GM18507 (cell line): ENCODE measurements at places on chromosomes 11 and 22.

- no peak for DNase-seq
These were observed at the start of gene PATE3 for GRCh38 chr11:125787827-125788226. Gene PATE3, plus strand, starts transcription at chr11:125788127. Its CDS starts 25 bp downstream, at chr11:125788152.

DNA sequence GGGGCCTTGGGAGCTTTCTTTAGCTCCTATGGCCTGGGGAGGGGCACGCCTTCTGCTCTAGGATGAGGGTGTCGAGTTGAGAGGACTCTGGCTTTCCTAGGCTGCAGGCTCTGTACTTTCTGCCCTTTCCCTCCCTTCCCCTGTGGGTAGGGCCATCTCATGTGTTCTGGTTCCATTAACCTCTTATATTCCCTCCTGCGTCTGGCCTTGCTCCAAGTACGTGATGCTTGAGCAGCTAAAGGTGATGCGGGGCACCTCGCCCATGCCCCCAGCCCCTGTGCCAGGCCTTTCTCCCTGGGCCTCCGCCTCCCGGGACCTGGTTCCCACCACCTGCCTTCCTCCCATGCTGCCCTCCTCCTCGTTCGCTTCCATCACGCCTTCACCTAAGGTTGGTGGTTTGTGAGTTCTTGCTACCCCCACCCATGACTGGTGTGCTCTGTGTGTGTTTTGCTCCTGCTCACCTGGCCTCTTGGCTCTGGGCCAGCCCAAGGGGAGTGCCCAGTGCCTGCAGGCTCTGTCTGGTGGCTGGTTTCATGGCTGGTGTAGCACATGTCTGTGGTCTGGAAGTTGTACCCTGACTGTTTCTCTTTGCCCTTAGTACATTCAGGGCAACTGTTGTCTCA lies 34.1 kb downstream of the PHLDB1 start:
- DNase-seq: no peak

DNA sequence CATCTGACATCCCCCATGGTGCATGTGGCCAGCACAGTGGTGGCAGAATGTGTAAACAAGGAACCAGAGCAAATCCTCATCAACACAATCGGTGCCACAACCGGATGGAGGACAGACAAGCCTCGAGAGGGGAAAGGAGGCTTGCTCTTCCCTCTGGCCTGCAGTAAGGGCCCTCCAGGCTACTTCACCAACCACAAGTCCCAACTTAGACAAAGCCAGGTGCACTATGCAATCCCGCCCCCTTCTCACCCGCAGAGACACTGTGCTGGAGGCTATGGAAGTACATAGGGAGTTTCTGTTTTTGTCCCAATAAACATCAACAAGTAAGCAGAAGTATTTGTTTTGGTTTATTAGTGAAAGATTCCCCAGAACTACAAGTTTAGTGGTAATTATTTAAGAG lies 54.3 kb downstream of the SPATA19 start:
- DNase-seq: no peak

- no peak for DNase-seq
These were observed 369.6 kb upstream of the CADM1 start for GRCh38 chr11:115873813-115874212.

GRCh38 chr11:111225881-111226280 lies 19.6 kb upstream of the POU2AF2 start:
- DNase-seq: no peak

DNA sequence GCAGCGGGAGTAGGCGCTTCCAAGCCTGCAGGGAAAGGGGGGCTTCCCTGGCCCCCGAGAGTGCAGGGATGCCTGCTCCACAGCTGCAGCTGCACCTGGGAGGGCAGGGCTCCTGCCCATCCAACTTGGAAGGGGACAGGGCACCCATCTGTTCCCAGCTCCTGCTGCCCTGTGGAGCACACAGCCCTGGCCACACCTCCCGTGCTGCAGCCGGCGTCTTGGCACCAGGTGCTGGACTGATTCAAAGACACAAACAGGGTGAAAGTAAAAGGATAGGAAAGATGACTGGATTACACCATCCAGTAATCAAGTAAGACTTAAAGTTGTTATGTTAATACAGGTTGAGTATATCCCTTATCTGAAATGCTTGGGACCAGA lies 14.8 kb downstream of the NPAT start:
- DNase-seq: no peak

DNA sequence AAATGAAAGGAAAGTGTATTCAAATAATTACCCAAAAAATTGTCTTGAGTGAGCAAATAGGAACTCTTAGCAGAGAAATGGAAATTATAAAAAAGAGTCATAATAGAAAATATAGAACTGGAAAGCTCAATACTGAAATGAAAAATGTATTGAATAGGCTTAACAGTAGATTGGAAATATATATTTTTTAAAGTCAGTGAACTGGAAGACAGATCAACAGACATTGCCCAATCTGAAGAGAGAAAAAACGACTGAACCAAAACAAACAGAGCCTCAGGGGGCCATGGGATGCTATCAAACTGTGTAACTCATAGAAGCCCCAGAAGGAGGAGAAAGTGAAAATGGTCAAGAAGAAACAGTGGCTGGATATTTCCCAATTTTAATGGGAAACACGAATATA lies 32.6 kb downstream of the TBX1 start:
- no peak for DNase-seq

DNA sequence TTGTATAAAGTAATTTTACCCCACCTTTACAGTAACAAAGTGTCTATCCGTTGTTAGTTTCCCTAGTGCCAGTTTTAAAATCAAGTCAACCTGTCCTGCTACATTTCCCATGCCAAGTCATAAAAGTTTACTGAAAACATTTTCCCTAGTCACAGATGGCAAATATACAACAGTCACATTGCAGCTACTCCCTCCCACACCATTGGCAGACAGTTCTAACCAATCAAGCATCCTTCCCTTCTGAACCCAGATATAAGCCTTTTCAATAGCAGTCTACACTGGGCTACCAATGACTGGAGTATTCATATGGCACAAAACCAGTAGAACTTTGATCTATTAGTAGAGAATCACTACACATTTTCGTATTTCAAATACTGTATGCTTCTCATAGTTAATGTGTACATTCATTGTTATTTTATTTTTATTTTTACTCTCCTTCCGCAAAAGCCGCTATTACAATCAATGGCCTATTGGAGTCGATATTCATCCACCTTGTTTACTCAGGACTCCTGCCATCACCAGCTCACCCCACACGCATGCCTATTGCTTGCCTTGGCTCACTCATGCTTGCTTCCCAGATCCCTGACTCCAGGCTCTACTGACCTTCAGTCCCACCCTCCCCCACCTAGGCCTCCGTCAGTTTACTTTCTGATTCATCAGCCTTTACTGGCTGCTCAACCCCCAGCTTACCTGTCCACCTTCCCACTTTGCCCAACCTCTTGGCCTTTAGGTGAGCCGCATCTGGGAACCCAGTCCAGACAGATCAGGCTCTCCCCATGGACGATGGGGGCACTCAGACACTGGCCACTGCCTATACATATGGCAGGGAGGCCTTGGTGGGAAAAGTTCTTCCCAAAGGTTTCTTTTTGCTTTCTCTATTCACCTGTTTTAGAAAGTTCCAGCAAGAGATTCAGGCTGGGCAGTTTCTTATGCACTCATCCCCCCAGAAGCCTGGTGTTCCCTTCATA lies 408.4 kb downstream of the SOX6 start:
- no peak for DNase-seq

- DNase-seq: no peak
These were observed 21.9 kb downstream of the NEAT1 start for GRCh38 chr11:65444314-65445051.

- DNase-seq: no peak
These were observed 40.4 kb downstream of the SHISAL1 start for GRCh38 chr22:44272401-44272771.

DNA sequence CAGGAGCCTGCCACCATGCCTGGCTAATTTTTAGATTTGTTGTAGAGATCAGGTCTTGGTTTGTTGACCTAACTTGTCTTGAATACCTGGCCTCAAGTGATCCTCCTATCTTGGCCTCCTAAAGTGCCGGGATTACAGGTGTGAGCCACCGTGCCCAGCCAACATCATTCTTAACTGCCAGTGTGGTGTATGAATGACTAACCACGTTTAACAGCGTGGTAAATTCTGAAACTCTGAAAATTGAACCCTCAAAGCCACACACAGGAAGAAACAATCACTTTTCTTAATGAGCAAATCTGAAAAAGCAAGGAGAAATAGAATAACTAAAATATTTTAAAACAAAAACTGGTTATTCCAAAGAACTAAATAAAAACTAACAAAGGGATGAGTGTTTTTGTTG lies 7.4 kb downstream of the TMEM9B start:
- no peak for DNase-seq

GRCh38 chr11:18772211-18772610 lies 19.4 kb downstream of the PTPN5 start:
- DNase-seq: no peak

DNA sequence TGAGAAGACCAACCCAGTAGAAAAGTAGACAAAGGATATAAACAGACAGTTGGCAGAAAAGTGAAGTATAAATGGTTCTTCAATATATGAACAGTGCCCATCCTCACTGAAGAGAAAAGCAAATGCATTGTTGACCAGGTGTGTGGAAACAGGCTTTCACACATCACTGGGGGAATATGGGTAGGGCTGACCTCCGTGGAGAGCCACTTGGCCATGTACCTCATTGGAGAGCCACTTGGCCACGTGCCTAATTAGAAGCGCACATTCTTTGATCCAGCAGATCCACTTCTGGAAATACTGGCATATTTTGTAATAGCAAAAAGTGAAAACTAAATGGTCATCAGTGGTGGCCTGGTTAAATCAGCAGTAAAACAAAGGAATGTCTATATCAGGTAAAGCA lies 43.2 kb downstream of the PPP6R3 start:
- no peak for DNase-seq

DNA sequence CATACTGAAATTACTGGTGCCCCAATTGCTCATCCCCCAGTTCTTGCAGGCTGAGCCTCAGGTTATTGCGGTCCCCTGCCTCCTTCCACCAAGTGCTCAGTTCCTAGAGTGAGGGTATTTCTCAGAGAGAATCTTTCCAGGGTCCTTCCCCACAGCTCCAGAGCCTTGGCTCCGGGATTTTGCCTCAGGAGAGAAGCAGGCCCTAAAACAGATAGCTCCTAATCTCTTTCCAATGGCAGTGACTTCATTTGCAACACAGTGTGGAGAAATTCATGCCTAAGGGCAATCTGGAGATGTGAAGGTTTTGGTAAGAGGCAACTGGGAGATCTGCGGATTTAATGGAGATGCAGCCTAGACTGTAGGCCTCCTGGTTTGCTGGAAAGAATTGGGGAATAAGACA lies 2.9 kb downstream of the NF2 start:
- DNase-seq: no peak

- no peak for DNase-seq
These were observed 34.9 kb downstream of the WBP2NL start for GRCh38 chr22:42033263-42034181.

- no peak for DNase-seq
These were observed 109.0 kb upstream of the NNMT start for GRCh38 chr11:114187173-114187572.

DNA sequence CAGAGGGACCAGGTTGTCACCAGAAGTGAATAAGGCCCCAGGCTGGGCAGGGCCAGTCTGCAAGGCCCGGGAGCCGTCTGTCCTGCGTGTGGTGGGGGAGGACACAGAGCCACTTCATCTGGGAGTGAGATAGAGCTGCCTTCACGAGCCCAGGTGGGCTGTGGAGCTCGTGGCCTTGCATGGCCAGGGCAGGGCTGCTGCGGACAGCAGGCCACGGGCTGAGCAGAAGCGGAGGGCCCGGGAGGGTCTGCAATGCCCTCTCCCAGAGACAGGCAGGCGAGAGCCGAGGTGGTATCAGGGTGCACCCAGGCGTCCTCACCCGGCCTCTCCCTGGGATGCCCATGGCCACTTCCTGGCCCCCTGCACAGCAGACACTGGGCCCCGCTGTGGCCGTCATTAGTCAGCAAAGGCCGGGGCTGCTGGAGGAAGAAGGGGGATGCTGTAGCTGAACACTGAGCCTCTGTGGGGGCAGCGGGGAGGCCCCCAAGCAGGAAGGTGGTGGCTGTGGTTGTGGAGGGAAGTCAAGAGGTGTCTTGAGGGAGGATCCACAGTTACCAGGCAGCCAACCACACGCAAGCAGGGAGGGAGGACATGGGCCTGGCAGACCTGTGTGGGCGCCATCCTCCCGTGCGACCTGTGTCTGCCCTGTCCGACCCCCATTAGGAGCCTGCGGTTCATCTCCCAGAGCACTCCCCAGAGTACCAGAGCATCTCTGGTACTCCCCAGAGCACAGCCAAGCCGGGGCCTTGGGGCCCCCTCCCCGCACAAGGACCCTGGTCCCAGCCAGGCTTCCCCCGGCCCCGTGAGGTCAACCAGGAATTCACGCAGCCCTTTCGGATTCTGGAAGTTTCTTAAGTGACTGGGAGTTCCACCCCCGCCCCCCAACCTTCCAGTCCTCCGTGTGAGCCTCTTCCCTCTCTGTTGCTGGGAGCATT lies 1109.5 kb downstream of the BRD1 start:
- DNase-seq: no peak

GRCh38 chr11:68398995-68399851 lies 61.3 kb upstream of the PPP6R3 start:
- DNase-seq: no peak

GRCh38 chr22:33389936-33390335 lies 331.8 kb upstream of the SYN3 start:
- no peak for DNase-seq

DNA sequence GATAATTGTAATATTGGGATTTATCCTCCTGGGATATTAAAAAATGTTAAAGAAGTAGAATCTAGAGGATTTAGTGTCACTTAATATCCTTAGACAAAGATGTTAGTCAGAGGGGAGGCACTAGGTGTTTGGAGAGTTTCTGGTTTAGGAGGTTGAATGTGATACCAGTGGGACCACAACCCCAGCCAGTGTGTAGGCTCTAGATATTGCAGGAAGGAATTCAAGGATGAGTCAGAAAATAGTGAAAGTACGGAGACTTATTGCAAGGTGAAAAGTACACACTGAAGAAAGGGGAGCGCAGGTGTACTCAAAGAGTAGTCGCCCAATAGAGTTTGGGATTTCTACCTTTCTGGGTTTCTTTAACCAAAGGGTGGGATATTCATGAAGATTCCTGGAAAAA lies 5.7 kb upstream of the TMEM41B start:
- DNase-seq: no peak

DNA sequence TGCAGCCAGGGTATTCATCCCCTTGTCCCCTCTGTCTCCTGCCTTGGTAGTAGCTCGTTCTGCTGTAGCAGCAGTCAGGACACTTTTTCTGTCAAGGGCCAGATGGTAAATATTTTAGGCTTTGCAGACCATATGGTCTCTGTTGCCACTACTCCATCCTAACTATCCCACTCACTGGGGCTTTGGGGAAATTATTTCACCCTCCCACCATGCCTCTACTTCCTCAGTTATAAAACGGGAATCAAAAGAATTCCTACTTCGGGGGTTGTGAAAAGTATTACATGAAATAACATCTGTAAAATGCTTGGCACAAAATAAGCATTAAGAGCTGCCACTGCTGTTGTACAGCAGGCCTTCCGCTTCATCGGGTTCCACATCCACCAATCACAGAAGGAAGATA lies 89.9 kb upstream of the LDLRAD3 start:
- no peak for DNase-seq

GRCh38 chr22:37340331-37341262 lies 58.3 kb downstream of the CYTH4 start:
- DNase-seq: no peak
